ENCODE measurements at places on chromosomes 1 and 21. TPM values are rescaled to one million over a fixed set of nuclear protein-coding genes. Genes with fewer than 3 reads are reported as not detected.
A peak's percentile ranks its signal among the peaks of the same experiment; 100 is the strongest.

GRCh38 chr1:159821171-159821867 lies 5.4 kb upstream of the SLAMF8 start:
- peak; percentile 52 for DNase-seq
- no peak overlapping the region for H3K27ac ChIP-seq
- H3K4me3 ChIP-seq = no peak overlapping the region
- no peaks in the 10 kb centered on the region for H3K27me3 ChIP-seq
- H3K36me3 ChIP-seq = no peaks in the 10 kb centered on the region
- H3K4me1 ChIP-seq = peaks cover under 1% of the 10 kb centered on the region

DNA sequence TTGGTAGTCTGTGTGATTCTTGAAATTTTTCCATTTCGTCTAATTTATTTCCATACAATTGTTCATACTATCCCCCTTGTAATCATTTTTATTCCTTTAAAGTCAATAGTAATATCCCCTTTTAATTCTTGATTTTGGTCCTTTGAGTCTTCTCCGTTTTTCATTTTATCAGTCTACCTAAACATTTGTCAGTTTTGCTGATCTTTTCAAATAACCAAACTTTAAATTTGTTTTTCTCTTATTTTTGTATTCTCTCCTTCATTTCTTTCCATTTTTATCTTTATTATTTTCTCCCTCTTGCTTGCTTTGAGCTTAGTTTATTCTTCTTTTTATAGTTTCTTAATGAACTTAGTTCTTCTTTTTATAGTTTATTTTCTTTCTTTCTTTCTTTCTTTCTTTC lies 21.1 kb upstream of the SLAMF1 start:
- DNase-seq = no peak
- H3K27ac ChIP-seq = no peak overlapping the region
- H3K36me3 ChIP-seq = no peaks in the 10 kb centered on the region
- no peak overlapping the region for H3K4me3 ChIP-seq
- H3K4me1 ChIP-seq = peaks cover 61% of the 10 kb centered on the region

DNA sequence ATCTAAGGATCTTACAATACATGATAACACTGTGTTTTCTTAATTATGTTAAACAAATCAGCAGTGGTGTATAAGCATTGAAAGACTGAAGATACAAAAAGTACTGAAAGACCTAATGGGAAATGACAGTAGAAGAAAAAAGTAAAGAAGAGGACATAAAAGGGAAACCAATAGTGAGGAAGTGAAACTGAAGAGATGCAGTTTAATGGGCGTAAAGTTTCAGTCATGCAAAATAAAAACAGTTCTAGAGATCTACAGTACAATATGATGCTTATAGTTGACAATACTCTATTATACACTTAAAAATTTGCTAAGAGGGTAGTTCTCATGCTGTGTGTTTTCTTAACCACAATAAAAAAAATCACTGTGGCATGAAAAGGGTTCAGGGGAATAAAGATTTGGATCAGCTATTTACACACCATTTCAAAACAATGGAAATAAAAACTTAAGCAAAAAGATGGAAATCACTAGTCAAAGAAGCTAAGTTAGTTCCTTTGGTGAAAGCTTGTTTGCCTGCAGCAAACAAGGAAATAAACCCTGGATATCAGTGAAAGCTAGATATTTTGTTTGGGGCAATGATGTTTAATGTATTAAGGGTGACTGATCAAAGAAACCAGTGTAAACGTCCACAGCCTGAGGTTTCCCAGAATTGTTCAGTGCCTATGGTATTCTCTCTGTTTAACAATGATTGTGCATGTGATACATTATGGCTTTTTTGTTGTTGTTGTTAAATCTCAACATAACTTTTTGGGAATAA lies 1160.8 kb upstream of the ADGRL2 start:
- H3K4me1 ChIP-seq = peaks cover 21% of the 10 kb centered on the region
- peak; percentile 61 for DNase-seq

The CLCA1 gene
- total RNA-seq = not detected

DNA sequence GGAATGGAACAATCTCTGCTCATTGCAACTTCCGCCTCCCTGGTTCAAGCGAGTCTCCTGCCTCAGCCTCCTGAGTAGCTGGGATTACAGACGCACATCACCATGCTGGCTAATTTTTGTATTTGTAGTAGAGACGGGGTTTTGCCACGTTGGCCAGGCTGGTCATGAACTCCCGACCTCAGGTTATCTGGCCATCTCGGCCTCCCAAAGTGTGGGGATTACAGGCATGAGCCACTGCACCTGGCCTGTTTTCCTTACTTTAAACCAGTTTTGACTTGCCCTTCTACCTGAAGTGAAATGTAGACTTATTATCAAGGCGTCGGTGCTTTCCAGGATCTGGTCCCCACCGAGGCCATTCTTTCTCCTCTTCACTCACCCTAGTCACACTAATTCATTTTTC lies 141.8 kb downstream of the DYRK1A start:
- DNase-seq = no peak
- no peak overlapping the region for H3K4me3 ChIP-seq
- H3K36me3 ChIP-seq = peaks cover 98% of the 10 kb centered on the region
- no peaks in the 10 kb centered on the region for H3K4me1 ChIP-seq
- no peak overlapping the region for H3K27ac ChIP-seq
- no peaks in the 10 kb centered on the region for H3K27me3 ChIP-seq

The NLRP3 gene
- 1.4 TPM for total RNA-seq

DNA sequence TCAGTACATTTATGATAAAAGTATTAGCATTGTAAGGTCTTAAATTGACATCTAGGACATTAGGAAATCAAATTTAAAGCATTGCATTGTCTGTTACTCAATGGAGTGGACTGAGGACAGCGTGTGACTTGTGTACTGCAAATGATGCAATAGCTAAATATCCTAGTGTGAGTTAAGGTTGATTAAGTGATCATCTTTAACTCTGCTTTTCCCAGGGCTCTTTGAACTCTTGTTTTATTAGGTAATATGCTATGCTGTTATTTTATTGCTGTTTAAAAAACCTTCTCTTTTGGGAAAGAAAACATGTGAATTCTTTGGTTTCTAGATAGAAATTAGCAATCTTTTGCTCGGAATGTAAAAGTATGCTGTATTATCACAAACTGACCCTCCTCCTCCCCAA lies 38.6 kb downstream of the NFIA start:
- no peak overlapping the region for H3K27ac ChIP-seq
- DNase-seq = no peak
- H3K27me3 ChIP-seq = no peaks in the 10 kb centered on the region
- H3K4me1 ChIP-seq = no peaks in the 10 kb centered on the region

- DNase-seq = no peak
- H3K36me3 ChIP-seq = no peaks in the 10 kb centered on the region
Observed at GRCh38 chr1:202176949-202177927, 16.4 kb upstream of the LGR6 start.

- DNase-seq = peak; percentile 39
- H3K27me3 ChIP-seq = no peaks in the 10 kb centered on the region
- no peak overlapping the region for H3K27ac ChIP-seq
- H3K4me1 ChIP-seq = peaks cover 8% of the 10 kb centered on the region
Observed at GRCh38 chr1:92739669-92740524, 45.0 kb downstream of the EVI5 start.

The CLEC20A gene
- 4.7 TPM for total RNA-seq

DNA sequence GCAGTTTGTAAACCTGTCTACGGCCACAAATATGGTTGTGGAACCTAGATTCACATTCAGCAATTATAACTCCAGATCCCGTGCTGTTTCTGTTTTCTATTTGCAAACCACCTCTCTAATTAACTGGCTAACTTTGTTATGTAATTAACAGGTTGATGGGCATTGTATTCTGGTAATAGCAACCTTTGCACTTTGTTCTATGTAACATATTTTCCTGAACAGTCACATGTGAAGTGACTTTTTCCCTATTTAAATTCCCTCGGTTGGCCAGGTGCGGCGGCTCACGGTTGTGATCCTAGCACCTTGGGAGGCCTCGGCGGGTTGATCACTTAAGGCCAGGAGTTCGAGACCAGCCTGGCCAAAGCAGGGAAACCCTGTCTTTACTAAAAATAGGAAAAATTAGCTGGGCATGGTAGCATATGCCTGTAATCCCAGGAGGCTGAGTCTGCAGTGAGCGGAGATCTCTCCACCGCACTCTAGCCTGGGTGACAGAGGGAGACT lies 1.4 kb downstream of the ACADM start:
- no peaks in the 10 kb centered on the region for H3K27me3 ChIP-seq
- no peaks in the 10 kb centered on the region for H3K36me3 ChIP-seq
- peak overlapping the region; percentile 59 for H3K27ac ChIP-seq
- peak; percentile 18 for DNase-seq

All from B cell (primary cell).